Hematopoietic multipotent progenitor cell treated with erythropoietin and hydrocortisone succinate and interleukin-3 and kit ligand, for 4 days (in vitro differentiated cells): ENCODE measurements at places on chromosomes 11 and 22.

DNA sequence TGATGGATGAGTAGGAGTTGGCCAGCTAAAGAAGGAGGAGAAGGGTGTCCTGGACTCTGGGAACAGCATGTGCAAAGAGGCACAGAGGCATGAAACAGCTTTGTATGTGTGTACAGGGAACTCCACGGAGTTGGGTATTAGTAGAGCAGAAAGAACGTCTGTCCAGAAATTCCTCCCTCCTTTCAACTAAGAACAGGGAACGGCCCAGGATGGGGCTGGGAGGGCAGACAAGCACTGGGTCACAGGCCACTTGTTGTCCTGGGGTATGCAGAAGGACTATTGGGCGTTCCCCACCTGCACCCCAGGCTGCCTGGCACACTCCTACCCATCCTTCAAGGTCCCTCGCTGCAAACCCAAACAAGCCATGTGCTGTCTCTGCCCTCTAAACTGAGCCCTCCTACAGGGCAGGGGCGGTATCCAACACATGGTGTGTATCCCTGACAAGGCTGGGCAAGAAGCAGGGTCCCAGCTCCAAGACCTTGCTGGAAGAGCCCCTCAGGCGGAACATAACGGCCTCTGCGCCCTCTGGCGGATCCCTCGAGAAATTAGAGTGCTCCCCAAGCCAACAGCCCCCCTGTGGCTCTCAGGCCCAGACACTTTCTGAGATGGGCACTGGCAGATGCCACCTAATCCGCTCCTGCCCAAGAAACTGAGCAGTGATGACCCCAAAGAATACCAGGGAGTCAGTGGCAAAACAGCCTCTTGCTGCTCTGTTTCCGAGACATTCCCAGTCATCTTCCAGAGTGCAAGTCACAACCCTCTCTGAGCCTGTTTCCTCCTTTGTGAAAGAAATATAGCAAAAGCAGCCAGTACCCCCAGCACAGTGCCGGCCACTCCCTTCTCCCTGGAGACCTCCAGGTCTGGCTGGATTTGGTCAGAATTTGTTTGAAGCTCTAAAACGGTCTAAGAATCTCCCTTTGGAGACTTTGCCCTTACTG lies 1.6 kb upstream of the ELFN2 start:
- peak; percentile 80 for DNase-seq

DNA sequence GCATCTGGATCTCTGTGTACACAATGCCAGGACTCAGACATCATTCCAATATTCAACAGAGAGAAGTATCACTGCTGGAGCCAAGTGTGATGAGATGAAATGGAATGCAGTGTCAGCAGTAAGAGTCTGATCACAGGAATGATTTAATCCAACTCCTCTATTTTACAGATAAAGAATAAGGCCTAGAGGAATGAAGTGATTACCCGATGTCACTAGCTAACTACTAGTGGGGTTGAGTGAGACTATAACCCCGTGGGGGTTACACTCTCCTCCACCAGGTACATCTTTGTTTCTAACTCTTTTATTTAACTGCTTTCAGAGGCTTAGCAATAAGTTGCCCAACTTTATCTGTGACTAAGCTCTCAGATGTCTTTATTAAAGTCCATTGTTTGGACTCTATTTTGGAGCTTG lies 94.2 kb upstream of the FAT3 start:
- DNase-seq: no peak

DNA sequence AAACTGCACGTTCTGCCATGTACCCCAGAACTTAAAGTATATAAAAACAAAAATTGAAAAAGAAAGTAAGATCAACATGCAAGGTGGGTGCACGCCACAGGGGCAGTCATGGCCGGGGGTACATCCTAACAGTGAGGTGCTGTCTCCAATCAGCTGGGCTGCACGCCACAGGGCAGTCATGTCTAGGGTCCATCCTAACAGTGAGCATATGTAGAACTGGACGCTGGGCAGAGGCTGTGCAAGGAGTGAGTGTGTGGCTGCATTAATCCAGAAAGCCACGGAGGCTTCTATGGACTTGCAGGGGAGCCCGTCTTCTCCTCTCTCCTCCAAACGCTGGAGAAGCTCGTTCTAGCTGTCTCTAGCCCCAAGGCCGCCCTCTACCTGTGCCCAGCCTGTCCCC lies 1105.0 kb downstream of the BRD1 start:
- DNase-seq: no peak

- DNase-seq: peak; percentile 18
These were observed 82.0 kb downstream of the CELSR1 start for GRCh38 chr22:46455446-46455845.

- peak; percentile 37 for DNase-seq
These were observed 2.2 kb upstream of the NEFH start for GRCh38 chr22:29477723-29478318.

DNA sequence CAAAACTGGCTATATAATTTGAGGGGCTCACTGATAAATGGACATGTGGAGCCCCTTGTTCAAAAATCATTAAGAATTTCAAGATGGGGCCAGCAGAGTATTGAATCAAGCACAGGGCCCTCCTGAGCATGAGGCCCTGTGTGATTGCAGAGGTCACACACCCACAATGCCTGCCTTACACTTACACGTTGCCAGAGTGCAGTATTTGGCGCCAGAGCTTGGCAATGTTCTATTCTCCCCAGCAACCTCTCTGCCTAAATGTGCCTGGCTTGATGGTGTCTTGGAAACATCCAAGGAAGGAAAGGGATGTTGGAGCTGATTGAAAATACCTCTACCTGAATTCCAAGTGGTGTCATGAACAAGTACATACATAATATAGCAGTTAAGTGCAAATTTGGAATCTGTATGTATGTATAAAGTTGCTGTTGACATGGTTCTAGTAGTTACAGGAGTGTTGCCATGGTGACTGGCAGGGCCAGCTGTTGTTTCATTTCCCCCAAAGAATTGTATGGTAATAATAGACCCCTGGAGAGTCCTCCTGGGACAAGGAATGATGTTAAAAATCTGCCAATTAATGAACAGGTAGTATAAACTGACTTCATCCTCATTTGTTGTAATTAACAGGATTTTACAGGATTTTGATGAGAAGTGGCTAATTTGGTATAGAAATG lies 205.7 kb upstream of the NAV2 start:
- no peak for DNase-seq

DNA sequence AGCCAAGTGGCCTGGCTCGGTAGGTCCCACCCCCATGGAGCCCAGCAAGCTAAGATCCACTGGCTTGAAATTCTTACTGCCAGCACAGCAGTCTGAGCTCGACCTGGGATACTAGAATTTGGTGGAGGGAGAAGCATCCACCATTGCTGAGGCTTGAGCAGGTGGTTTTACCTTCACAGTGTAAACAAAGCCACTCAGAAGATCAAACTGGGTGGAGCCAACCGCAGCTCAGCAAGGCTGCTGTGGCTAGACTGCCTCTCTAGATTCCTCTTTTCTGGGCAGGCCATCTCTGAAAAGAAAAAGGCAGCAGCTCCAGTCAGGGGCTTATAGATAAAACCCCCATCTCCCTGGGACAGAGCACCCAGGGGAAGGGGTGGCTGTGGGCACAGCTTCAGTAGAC lies 22.3 kb upstream of the OR5B21 start:
- DNase-seq: peak; percentile 20

DNA sequence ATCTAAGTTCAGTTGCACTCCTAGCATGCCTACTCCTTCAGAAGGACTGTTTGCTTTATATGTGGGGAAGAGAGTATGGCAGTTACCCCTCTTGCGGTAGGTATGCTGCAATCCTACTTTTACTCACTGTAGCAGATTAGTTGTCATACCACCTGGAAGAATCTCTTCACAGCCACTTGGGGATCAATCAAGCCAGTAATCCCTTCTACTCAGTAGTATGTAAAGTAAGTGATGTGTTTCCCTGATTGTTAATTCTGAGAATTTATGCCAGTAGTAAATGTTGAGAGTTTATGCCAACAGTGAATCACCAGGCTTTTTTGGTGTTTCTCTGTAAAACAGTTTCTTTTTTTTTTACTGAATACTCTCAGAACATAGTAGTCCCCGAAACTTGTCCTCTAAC lies 34.4 kb downstream of the PRMT3 start:
- DNase-seq: no peak

- no peak for DNase-seq
These were observed 45.0 kb downstream of the CWC15 start for GRCh38 chr11:94928117-94928990.

DNA sequence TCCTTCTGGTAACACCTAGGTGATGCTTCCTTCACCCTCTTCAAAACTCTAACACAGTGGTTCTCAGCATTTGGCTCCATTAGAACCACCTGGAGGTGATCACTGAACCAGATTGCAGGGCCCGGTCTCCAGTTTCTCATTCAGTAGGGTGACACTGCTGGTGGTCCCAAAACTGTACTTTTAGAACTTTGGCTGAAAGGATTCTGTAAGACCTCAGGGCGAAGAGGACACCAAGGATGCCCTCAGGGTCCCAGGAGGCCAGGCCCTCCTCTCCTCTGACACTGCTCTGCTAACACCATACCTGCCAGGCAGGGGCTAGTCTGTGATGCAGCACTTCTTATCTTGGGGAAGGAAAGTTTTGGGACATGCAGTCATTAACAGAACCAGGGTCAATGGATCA lies 9.0 kb downstream of the VSTM5 start:
- DNase-seq: no peak

DNA sequence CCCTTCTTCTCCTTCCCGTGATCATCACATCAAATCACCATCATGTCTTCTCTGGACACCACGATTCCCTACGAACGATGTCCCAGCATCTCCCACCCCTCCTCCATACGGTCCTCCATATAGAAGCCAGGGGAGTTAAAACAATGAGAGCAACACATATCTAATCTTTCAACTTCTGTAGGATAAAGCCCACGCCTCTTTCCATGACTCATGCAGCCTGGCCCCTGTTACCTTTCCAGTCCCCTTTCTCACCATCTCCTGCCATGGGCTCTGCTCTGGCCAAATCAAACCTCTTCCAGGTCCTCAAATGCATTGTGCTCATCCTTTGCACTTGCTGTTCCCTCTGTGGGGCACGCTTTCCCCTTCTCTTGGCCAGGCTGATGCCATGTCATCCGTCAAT lies 23.6 kb downstream of the RPS6KA4 start:
- no peak for DNase-seq

DNA sequence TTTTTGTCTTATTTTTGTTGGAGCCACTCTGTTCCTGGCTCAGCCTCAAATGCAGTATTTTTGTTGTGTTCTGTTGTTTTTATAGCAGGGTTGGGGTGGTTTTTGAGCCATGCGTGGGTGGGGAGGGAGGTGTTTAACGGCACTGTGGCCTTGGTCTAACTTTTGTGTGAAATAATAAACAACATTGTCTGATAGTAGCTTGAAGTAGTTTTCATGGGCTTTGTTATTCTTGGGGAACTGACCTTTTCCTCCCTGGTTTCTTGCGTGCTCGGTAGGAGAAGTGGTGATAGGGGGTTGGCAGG lies 6.0 kb upstream of the MCM5 start:
- DNase-seq: no peak

- DNase-seq: no peak
These were observed 226.8 kb upstream of the TBCEL start for GRCh38 chr11:120797143-120797542.

- DNase-seq: peak; percentile 69
These were observed 31.7 kb downstream of the FAM181B start for GRCh38 chr11:82701847-82702520.

GRCh38 chr22:49566141-49566541 lies 261.5 kb downstream of the BRD1 start:
- no peak for DNase-seq

DNA sequence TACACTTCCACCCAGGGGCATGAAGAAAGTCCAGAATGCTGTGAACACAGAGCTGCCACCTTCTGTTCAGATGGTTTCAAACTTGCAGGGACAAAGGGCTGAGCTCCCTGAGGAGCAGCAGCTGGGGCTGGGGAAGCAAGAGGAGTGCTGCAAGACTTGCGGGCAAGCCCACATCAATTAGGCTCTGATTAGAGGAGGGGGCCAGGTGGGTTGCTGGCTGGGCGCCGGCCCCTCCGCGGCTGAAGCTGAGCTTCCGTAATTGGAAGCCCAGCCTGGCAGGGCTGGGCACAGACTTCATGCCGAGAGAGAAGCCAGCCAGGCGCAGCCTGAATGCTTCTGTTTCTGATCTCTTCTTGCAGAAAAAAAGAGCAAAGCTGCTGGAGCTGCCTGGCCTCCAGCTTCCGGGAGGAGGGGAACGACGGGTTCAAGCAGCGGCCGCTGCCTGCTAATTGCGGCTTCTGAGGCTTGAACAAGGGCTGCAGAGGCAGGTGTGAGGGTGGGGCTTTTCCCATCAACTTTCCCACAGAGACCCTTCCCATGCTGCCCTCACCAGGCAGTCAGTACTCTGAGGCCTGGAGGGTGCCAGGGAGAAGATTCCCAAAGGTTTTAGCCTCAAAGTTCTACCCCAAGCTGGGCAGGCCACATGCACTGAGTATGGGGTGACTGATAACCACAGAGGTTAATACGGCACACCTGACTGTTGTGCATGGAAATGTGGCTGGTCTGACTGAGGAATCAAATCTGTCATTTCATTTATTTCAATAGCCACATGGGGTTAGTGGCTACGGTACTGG lies 91.1 kb upstream of the LMO1 start:
- peak; percentile 27 for DNase-seq

DNA sequence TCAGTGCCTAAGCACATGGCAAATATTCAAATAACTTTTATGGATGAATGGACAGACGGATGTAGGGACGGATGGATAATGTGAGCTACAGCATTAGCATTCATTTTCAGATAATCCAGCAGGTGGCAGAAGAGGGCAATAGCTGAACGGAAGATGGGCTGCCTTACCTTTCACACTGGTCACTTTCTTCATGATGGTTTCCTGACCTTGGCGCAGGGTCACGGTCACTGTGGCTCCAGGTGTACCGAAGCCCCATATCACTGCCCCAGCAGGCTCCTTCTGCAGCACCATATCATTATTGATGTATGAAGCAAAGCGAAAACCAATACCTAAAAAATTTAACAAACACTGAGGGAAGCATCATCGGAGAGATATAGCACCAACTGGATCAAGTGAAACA lies 4.3 kb downstream of the SIAE start:
- peak; percentile 67 for DNase-seq

DNA sequence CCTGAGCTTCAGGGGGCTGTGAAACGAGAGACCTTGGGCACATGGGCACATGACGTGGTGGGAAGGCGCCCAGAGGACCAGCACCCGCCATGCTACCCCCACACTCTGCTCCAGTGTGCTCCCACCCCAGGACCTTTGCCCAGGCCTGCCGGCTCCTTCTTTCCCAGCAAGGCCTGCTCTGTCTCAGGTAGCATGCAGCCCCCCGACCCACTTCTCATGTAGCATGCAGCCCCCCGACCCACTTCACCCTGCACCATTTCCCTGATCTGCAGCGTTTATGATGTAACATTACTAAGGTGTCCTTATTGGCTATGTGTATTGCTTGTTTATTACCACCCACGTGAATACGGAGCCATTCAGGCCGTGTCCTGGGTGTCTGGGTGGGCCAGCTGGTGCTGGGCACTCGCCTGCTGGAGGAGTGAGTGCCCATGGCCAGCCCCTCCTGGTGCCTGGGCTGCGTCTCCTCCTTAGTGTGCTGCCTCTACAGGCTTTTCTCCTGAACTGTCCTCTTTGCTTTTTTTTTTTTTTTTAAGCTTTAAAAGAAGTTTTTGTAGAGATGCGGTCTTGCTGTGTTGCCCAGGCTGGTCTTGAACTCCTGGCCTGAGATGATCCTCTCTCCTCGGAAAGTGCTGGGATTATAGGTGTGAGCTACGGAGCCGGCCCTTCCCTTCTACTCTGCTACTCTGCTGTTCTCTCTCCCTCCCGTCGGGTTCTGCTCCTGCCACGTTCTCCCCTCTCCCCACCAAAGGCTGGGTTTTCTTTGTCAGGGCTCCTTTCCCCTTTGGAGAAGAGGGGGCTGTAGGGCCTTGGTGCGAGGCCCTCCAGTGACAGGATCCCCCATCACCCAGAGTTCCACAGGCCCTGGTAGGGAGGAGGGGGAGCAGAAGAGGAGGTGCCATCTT lies 29.4 kb downstream of the LRP5 start:
- DNase-seq: no peak
